ENCODE measurements at places on chromosomes 6 and 20.
A peak's percentile ranks its signal among the peaks of the same experiment; 100 is the strongest.

GRCh38 chr6:93272896-93273295, 146.5 kb downstream of the EPHA7 start:
- H3K4me1 ChIP-seq = peaks cover 7% of the 10 kb centered on the region
- no peak for DNase-seq
- H3K36me3 ChIP-seq = no peaks in the 10 kb centered on the region
- no peak overlapping the region for H3K4me3 ChIP-seq

- no peak overlapping the region for H3K4me3 ChIP-seq
- H3K36me3 ChIP-seq = peaks cover 15% of the 10 kb centered on the region
- no peak for DNase-seq
- no peaks in the 10 kb centered on the region for H3K4me1 ChIP-seq
- H3K27me3 ChIP-seq = no peaks in the 10 kb centered on the region
Observed at GRCh38 chr20:16432466-16433292, 140.6 kb downstream of the KIF16B start.

DNA sequence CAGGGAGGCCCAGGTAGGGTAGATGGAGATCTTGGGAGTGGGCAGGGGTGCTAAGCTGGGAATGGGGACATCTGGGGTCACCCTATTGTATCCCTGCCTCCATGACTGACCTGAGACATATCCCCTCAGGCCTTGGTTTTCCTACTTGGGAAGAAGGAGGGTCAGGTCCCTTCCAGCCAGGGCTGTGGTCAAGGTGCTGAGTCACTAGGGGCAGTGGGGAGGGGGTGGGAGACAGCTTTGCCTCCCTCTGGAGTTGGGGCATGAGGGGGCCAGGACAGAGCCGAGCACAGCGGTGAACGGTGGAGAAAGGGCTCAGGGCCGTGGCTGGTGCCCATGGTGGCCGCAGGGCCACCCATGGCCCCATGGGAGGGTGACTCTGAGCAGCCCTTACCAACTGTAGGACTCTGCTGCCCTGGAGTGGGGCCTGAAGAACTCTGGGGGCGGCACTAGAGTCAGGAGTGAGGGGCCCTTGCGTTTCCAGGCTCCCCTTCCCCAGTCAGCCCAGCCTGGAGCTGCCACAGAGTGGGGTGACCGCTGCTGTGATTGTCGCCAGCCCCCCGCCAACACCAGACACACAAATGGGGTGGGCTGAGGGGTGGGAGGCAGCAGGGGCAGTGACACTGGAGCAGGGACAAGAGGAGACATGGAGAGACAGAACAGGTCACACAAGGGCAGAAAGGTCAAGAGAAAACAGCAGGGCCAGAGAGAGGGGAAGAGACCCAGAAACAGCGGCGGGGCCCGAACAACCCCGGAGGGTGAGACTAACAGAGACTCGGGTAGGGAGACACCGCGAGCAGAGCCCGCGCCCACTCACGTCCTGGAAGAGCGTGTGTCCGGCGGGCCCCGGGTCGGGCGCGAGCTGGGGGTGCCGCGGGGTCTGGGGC, 576 bp downstream of the NECAB3 start:
- peak overlapping the region; percentile 71 for H3K27ac ChIP-seq
- peak overlapping the region; percentile 87 for H3K4me3 ChIP-seq
- peaks cover 15% of the 10 kb centered on the region for H3K36me3 ChIP-seq
- peaks cover 3% of the 10 kb centered on the region for H3K27me3 ChIP-seq
- peaks cover 29% of the 10 kb centered on the region for H3K4me1 ChIP-seq
- no peak for DNase-seq

DNA sequence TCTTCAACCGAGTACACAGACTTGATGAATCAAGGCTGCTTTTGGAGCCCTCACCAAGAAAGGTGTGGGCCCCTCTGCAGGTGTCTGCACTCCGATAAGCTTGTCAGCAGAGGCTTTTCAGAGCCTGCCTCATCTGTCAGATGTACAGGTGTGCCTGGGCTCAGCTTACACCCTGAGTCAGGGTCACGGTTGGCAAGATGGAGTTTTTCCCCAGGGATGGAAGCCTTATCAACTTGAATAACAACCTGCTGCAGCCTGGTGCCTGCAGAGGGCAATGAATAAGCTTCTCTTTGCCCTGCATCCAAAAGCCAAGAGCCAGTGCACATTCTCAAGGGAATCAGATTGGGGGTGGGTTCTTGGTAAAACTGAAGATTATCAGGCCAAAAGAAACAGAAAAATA, 427.1 kb downstream of the CD83 start:
- peaks cover 35% of the 10 kb centered on the region for H3K4me1 ChIP-seq
- H3K4me3 ChIP-seq = no peak overlapping the region
- no peaks in the 10 kb centered on the region for H3K27me3 ChIP-seq

- no peaks in the 10 kb centered on the region for H3K27me3 ChIP-seq
- H3K36me3 ChIP-seq = peaks cover 2% of the 10 kb centered on the region
- no peak overlapping the region for H3K27ac ChIP-seq
Observed at GRCh38 chr6:47438481-47439347, 38.9 kb upstream of the CD2AP start.

DNA sequence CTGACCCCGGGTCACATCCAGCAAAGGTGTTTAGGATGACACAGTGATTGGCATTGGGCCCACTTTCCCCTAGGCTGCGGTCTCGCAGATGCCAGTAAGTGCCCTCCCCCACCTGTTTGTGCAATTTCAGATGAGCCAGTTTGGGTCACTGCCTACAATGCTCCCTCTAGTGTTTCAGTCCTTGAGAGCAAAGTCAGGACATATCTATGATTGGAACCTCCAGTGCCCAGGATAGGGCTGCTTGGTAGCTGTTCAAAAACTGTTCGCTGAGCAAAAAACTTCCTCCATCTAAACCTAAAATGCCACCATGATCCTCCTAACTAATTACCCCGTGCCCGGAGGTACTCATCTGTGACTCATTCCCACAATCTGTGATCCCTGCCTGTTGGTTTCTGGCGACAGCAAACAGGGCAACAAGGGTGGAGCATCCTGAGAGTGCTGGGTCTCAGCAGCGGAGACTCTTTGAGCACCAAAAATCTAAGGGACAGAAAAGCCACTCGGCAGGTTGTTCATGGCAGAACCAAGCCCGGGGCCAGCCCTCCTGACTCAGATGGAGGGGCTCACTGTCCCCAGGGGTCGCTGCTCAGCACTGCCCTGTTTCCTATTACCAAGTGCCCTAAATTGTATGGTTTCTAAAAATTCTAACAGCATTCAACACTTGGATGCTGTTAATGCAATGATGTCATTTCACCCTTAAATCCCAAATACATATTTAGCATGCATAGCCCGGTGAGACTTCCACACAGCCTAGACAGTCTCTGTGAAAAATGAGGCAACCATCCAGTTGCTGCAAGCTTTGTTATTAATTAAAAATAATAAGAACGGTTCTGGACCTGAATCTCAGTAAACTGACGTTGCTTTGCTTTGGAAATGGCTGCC, 5.0 kb downstream of the VSX1 start:
- H3K36me3 ChIP-seq = no peaks in the 10 kb centered on the region
- H3K27me3 ChIP-seq = peaks cover 86% of the 10 kb centered on the region
- H3K4me1 ChIP-seq = no peaks in the 10 kb centered on the region
- H3K27ac ChIP-seq = no peak overlapping the region
- DNase-seq = peak; percentile 7

- peaks cover 47% of the 10 kb centered on the region for H3K27me3 ChIP-seq
- H3K4me3 ChIP-seq = no peak overlapping the region
- H3K36me3 ChIP-seq = no peaks in the 10 kb centered on the region
- H3K4me1 ChIP-seq = peaks cover 14% of the 10 kb centered on the region
- no peak overlapping the region for H3K27ac ChIP-seq
Observed at GRCh38 chr6:33826537-33826936, 22.7 kb upstream of the MLN start.

GRCh38 chr6:108746366-108746765, 101.9 kb upstream of the ARMC2 start:
- no peaks in the 10 kb centered on the region for H3K27me3 ChIP-seq
- H3K4me1 ChIP-seq = peaks cover 13% of the 10 kb centered on the region
- no peak for DNase-seq
- no peak overlapping the region for H3K27ac ChIP-seq
- no peaks in the 10 kb centered on the region for H3K36me3 ChIP-seq

DNA sequence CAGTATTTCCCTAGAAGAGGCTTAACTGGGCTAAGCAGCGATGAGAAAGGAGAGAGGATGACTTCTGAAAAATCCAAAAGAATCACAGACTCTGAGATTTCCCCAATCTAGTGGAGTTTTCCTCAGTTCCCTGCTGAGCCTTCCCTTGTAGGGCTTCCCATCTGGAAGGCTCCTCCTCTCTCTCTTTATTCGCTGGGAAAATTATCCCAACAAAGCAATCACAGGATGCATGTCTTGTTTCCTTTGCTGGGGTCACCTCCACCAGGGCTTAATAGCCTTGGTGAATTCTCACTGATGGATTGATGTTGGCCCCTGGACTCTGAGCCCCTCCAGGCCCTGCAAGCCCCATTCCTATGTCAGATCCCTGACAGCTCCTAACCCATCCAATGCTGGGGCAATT, 69.8 kb upstream of the MAFB start:
- H3K4me1 ChIP-seq = no peaks in the 10 kb centered on the region
- H3K36me3 ChIP-seq = no peaks in the 10 kb centered on the region
- H3K4me3 ChIP-seq = no peak overlapping the region
- DNase-seq = no peak
- H3K27me3 ChIP-seq = peaks cover 3% of the 10 kb centered on the region
